ENCODE measurements at places on chromosomes 7 and 10. TPM values are rescaled to one million over a fixed set of nuclear protein-coding genes. Genes with fewer than 3 reads are reported as not detected.

DNA sequence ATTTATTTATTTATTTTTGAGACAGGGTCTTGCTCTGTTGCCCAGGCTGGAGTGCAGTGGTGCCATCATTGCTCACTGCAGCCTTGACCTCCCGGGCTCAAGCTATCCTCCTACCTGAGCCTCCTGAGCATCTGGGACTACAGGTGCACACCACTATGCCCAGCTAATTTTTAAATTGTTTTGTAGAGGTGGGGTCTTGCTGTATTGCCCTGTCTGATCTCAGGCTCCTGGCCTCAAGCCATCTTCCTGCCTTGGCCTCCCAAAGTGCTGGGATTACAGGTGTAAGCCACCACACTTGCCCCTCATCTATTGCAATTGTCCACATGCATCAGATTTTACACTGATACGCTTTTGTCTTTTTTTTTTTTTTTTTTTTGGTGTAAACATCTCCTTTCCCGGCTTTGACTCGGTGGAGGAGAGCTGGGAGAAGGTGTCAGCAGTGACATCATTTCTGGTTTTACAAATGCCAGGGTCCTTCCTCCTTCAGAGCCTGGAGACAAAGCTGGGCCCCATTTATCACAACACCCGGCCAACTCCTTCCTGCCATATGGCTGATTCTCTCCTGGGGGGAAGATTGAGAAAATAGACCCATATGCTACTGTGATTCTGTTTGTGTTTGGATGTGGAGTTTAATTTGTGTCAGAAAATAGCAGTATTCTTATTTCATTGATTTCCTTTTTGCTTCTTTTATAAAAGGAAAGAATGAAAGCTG lies 61.3 kb downstream of the GALNT17 start:
- no peak for DNase-seq

The PRF1 gene
- total RNA-seq: not detected

- no peak for DNase-seq
These were observed 18.7 kb downstream of the COL17A1 start for GRCh38 chr10:104066945-104067344.

- DNase-seq: no peak
These were observed 63.1 kb upstream of the TFEC start for GRCh38 chr7:116093516-116094301.

DNA sequence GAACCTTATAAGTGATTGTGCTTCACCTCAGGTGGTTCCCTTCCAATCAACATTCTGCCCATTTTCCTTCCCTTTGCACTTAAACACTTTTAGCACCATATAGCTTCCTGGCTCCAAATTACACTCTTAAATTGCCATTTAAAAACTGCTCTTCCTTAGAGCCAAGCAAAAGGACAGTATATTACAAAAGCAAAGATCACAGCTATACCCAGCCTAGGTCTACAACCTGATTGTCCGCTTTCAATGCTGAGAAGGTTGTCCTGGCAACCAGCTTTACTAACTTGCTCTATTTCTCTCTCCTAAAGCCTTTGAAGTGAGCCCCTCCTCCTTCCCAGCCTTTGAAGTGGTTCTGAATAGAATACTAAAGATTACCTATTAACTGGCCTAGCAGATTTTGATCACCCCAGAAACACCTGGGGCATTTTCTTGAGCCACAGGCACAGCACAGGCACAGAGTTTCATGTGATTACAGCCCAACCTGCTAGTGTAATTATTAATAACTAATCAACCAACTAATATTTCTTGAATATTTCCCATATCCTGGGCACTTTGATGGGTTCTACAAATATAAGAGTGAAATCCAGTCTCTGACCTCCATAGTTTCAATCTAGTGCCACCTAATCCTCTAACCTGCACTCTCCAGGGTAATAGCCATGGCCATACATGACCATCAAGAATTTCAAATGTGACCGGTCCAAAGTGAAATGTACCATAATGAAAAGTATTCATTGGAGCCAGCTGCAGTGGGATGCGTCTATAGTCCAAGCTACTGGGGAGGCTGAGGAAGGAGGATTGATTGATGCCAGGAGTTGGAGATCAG lies 63.6 kb upstream of the TRIM24 start:
- no peak for DNase-seq

DNA sequence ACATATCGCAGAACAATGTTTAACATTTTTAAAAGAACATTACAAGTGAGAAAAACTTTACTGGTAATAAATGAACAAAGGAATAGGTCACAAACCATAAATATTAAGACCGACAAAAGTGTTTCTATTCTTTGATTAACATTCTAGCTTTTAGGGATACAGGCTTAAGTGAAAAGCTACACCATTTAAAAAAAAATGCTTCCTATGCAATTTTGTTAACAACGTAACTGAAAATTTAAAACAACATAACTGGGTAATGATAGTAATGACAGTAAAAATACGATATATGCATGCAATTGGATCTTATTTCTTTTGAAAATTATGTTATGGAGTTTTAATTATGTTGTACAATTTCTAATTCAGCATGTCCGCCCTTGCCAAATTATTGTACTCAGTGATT lies 49.7 kb upstream of the THSD7A start:
- no peak for DNase-seq

DNA sequence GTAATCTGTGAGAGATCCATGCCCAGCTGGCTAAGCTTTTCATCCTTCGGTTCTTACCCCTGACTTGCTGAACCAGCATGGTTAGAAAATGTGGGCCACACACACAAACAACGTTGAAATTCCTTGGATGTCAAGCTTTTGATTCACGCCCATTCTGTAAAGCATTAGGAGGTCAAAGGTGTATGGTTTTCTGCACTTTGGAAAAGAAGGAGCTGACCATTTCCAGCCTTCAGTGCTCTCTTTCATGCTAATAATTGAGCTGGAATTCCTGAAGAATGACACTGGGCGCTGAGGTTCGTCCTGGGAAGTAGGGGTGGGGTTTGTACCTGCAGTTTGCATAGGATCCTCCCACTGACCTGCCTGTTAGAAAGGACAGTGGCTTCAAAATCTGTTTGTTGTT lies 23.1 kb downstream of the KLF6 start:
- DNase-seq: no peak

- no peak for DNase-seq
These were observed 62.7 kb upstream of the STRIP2 start for GRCh38 chr7:129371487-129371886.

The TAS2R41 gene
- not detected for total RNA-seq

The HELLS gene
- 29.1 TPM for total RNA-seq

The SLC26A4 gene
- 16.7 TPM for total RNA-seq

The WASL gene
- 32.1 TPM for total RNA-seq

- no peak for DNase-seq
These were observed 6.7 kb downstream of the EIF4EBP2 start for GRCh38 chr10:70410608-70411007.

- no peak for DNase-seq
These were observed 182.8 kb upstream of the ADARB2 start for GRCh38 chr10:1920127-1920526.

DNA sequence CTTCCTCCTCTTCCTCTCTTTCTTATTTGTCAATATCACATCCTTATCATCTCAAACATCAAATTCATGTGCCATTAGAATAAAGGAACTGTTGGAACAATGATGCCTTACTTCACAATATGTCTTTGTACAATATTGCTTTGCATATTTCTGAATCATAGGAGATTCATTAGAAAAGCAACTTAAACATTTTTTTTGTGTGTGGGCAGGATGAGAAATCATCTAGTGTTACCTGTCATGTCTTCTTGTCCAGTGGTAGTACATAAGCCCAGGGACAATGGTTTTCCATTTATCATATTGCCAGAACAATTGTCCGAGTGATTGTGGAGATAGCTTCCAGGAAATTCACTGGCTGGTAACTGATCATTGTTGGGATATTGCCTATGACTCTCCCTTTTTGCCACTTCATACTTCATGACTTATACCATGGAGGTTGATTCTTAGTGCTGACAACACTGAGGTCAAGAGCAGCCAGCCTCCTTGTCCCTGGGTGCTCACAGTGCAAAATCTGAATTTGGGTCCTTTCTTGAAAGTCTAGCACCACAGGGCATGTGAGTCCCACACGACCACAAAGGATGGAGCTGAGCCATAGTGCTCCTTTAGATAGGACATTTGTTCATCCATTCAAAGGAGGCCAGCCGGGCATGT lies 215.0 kb downstream of the MDFIC start:
- no peak for DNase-seq

- DNase-seq: no peak
These were observed 6.4 kb upstream of the ZNF398 start for GRCh38 chr7:149140831-149141230.
